AG20443 (cell line): ENCODE measurements at places on chromosomes 5 and 9.

- no peak for DNase-seq
These were observed 4.5 kb downstream of the ADGRV1 start for GRCh38 chr5:90563108-90563507.

- DNase-seq: no peak
These were observed 12.2 kb upstream of the PTCH1 start for GRCh38 chr9:95528908-95529502.

GRCh38 chr9:96453625-96454024, 3.7 kb downstream of the HABP4 start:
- peak; percentile 72 for DNase-seq

DNA sequence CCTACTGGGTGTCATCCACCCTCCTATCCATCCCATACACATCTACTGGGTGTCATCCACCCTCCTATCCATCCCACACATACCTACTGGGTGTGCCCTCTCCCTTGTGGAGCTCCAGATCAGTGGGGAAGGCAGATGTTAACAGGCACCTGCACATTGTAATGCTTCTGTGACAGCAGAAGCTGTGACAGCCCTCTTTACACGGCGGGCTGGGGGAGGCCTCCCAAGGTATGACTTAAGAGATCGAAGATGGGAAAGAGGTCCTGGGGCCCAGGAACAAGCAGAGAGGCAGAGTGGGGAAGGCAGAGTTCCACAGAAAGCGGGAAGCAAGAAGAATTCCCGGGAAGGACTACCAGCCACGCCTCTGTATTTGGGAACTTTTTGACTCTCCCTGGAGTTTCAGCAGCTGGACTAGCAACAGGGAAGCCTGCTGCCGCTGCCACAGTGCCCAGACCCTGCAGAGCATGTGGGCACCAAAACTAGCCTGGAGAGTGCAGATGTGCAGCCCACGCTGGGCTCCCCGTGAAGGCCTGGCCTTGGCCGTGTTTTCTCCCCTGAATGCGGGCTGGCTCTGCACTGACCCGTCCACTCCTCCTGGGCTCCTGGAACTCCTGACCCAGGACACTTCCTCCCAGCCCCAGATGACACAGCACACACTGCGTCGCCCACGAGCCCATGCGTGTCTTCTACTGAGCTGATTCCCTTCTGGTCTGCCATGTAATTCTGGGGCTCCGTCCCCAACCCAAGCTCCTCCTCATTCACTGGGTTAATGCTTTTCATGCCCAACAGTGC, 9.3 kb downstream of the TOR1A start:
- no peak for DNase-seq

- DNase-seq: no peak
These were observed 30.5 kb downstream of the JAKMIP2 start for GRCh38 chr5:147752033-147752432.
